Activated naive CD4-positive, alpha-beta T cell (primary cell): ENCODE measurements at places on chromosomes 13 and 19.

- no peak for DNase-seq
Measured at GRCh38 chr19:39356647-39357046, 14.4 kb downstream of the SAMD4B start.

- DNase-seq: no peak
Measured at GRCh38 chr13:42298392-42298791, 26.4 kb downstream of the AKAP11 start.

GRCh38 chr13:27083183-27083582, 88.4 kb downstream of the USP12 start:
- no peak for DNase-seq

DNA sequence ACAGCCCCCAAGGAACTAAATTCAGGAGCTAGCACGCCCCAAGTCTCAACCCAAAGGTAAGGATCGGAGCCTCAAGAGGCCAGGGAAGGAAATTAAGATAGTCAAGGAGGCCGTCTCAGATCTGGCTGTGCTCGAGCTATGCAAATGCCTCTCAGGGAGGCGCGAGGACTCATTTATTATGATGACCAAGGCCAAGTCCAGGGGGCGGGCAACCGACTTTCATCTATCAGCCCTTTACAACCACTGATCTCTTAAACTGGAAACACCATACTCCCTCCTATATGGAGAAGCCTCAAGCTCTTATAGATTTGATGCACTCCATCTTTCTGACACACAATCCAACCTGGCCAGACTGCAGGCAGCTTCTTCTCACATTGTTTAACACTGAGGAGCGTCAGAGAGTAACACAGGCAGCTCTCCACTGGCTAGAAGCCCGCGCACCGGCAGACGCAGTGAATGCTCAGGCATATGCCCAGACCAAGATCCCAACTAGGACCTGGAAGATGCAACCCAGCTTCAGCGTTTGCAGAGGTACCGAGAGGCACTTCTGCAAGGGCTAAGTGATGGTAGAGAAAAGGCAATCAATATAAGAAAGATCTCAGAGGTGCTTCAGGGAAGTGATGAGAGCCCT, 9.6 kb upstream of the SLC15A1 start:
- no peak for DNase-seq

DNA sequence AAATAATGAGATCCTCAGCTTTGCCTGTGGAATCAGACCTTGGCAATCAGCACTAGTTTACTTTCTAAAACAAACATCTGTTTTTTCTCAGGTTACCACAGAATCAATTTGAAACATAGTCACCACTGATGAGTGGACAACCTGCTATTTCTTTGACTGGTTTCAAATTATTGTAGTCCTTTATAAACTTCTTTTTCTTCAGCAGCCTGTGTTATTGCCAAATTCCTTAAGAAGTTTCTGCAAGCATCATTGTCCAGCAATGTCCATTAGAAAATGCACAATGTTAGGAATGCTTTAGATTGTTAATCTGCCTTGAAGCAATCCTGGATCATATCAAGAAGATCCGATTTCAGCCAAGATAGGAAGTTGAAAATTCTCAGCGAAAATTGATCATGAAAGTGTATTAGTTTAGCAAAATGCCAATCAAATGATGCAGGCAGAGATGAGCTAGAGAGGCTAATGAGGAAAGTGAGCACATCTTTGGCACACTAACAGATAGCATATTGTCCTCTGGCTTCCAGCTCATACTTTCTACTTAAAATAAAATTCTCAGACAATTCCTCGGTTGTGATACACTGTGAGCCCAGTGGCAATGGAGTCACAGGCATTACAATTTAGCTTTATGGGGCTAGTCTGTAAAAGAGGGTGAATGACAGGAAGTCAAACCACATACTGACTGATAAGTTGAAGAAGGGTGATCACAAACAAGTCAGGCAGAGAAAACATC, 270.6 kb downstream of the SLITRK6 start:
- DNase-seq: no peak

DNA sequence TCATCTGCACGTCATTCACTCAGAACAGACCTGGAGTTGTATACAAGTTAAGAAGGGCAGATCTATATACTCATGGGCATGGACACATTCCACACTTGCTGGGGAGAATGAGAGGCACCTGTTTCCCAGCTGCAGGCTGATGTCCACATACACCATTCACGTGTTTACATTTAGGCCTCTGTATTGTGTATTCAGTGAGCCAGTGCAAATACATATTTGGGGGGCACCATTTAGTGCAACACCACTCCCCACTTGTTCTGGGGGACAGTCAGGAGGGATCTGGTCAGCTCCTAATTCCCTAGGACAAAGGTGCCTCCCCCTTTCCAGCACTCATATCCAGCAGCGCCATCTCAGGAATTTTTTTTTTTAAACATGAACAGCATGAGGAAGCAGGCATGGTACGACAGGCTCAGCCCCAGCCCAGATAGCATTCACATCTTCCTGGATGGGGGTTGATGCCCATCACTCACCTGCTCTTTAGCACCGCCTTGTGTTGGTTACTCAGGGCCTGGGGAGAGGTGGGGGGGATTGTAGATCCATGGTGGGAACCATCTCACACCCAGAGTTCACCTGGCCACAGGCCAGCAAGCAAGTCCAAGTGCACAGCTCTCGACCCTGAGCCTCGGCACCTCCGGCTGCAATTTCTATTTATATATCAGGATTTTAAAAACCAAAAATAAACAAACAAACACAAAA, 56.9 kb upstream of the ZNF254 start:
- no peak for DNase-seq

- no peak for DNase-seq
Measured at GRCh38 chr13:75530549-75530961, 7.1 kb downstream of the COMMD6 start.

DNA sequence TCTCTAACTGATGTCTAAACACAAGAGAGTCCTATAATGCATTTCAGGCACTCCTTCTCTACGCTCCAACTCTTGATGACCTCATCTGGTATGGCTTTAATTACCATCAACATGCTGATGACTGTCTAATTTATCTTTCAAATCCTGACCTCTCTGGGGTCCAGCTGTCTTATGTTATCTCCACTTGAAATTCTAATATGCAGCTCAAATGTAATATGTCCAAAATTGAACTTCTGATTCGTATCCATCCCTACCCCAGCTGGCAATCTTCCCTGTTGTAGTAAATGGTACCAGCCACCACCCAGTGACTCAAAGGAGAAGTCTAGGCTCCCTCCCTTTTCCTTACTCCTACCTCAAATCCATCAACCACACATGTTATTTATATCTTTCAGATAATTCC, 288.0 kb upstream of the SLC10A2 start:
- DNase-seq: no peak
